ENCODE measurements at places on chromosomes 16 and 17.
A peak's percentile ranks its signal among the peaks of the same experiment; 100 is the strongest.

DNA sequence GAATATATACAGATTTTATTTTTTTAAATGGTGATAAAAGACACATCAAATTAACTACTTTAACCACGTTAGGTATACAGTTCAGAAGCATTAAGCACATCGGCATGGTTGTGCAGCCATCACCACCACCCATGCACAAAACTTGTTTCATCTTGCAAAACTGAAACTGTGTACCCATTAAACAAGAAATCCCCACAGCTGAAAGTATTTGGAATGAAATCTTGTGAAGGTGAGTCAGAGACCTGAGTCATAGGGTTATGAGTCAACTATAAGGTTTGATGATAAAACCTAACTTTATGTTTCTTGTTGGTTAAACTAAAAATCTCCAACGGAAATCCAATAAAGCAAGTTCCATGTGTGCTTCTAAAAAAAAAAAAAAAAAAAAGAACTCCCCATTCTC, 561.6 kb upstream of the PSMD7 start:
- DNase-seq: no peak

GRCh38 chr16:4089251-4089810, 26.9 kb downstream of the ADCY9 start:
- no peak for DNase-seq

- peak; percentile 90 for DNase-seq
Observed at GRCh38 chr16:57976331-57976796, 5.4 kb upstream of the CNGB1 start.

DNA sequence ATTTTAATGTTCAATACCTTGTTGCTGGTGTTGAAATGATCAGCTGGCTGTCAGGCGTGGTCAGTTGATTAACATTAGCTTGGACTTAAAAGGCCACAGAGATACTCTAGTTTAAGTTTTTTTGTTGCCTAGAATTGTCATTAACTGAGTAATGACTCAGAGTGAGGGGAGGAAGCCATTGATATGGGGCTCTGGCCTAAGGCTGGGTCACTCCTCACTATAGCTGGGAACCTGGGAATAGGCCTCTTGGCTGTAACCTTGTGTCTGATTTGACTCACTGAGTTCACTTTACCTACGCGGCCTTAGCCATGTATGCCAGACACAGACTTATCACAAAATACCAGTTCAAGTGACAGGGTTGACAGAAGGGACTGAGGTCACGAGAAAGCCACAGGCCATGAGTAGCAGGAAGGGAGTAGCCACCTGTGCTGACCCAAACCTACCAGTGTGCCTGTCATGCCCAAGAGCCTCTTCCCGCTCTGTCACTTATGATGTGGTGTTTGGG, 37.9 kb upstream of the ADCY7 start:
- no peak for DNase-seq

- DNase-seq: peak; percentile 86
Observed at GRCh38 chr17:57442914-57443571, 186.7 kb downstream of the MSI2 start.

- DNase-seq: no peak
Observed at GRCh38 chr17:82334622-82335394, 1.2 kb upstream of the SECTM1 start.

GRCh38 chr17:8832711-8833352, 33.7 kb upstream of the MFSD6L start:
- DNase-seq: peak; percentile 18

Measured in hematopoietic multipotent progenitor cell treated with erythropoietin and hydrocortisone succinate and interleukin-3 and kit ligand, for 8 days (in vitro differentiated cells).